ENCODE measurements at places on chromosomes 13 and 19.
A peak's percentile ranks its signal among the peaks of the same experiment; 100 is the strongest.

DNA sequence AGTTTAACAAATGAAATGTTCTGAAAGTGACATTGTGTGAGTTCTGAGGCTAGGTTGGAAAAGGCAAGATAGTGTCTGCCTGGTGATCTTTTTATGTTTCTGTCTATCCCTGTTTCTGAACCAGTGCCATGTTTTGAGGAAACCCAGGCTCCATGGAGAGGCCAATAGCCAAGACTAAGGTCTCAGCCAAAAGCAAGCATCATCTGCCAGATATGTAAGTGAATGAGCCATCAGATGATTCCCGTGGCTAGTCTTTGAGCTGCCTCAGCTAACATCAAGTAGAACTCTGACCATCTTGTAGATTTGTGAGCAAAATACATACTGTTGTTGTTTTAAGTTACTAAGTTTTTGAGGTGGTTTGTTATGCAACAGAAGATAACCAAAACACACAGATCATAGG, 19.6 kb upstream of the CCNA1 start:
- DNase-seq = no peak

DNA sequence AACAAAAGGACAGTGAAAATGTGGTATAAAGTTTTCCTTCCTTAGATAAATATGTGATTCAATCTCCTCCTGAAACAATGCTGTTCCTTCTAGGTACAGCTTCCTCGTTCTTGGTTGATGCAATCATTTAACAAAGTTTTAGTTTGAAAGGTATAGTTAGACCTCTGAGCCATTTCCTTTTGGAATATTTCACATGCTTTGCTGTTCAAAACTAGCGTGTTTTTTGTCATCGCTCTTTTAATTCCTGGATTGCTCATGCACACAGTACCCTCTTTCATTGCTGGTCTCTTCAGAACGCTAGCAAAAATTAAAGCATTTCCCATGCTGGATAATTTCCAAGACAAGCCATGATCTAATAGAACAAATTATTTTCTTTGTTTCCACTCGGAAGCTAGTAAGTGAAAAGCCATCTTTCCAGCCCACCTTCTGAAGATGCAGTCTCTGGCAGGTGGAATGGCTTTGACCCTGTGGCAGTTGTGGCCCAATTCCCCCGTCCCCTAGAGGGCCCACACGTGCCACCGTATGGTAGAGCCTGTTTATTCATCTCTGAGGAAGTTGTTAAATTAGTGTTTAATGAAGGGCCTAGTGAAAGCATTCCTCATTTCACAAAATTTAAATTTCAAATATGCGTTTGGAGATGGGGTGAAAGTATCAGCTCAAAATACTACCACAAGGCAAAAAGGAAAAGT, 1040.6 kb upstream of the SLC10A2 start:
- DNase-seq = no peak

GRCh38 chr19:45607071-45608029, 5.3 kb upstream of the GPR4 start:
- peak; percentile 68 for DNase-seq

- DNase-seq = no peak
These were observed 169.8 kb downstream of the SUCLA2 start for GRCh38 chr13:47831265-47831664.

DNA sequence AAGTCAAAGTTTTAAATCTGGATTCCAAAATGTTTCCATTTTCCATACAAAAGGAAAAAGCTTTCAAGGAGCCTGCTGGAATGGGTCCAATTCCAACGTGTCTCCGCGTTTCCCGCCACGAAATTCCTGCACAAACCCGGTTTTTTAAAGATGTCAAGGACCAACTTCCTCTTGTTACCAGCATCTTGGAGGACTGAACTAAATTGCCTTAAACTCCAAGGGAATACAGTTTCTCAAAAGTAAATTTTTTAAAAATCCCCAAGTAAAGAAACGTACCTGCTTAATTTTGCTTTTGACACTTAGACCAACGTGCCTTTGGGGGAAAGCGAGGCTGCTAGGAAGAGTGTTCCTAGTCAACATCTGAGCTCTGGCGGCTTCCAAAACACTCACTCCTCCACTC, 12.3 kb upstream of the SOX1 start:
- DNase-seq = no peak

- DNase-seq = peak; percentile 62
These were observed 10.2 kb upstream of the CARM1 start for GRCh38 chr19:10861103-10861651.

DNA sequence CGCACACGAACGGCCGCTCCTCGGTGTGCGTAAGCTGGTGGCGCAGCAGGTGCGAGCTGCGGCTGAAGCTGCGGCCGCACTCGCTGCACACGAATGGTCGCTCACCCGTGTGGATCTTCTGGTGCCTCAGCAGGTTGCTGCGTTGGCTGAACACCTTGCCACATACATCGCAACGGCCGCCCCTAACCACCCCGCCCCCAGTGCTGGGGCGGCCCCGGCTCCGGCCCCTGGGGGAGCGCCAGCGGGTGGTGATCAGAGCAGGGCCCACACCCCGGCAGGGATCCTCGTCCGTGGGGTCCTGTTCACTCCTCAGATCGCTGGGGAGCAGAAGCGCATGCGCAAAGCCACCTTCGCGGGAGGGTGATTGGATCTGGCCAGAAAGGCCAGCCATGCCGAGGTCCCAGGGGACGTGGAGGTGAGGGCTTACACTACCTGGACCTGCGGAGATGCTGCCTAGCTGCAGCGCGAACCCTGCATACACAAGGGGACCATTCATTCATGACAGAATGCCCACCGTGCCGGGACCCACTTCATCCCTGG, 4.7 kb upstream of the UBE2M start:
- peak; percentile 58 for DNase-seq

GRCh38 chr13:44617648-44618047, 41.5 kb upstream of the TSC22D1 start:
- no peak for DNase-seq

- no peak for DNase-seq
These were observed 50.2 kb upstream of the PSG2 start for GRCh38 chr19:43132696-43133095.

DNA sequence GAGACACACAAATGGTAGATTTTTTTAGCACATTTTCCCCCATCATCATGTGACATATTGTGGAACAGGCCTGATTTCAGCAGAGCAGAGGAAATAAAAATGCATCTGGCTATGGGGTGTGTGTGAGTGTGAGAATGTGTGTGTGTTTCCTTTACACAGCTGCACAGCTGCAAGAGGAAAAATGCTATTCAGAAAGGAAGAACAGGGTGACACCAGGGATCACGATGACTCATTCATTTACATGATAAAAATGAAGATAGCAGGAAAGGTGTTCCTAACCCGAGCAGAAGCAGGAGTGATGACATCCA, 469.5 kb upstream of the TSHZ3 start:
- no peak for DNase-seq

DNA sequence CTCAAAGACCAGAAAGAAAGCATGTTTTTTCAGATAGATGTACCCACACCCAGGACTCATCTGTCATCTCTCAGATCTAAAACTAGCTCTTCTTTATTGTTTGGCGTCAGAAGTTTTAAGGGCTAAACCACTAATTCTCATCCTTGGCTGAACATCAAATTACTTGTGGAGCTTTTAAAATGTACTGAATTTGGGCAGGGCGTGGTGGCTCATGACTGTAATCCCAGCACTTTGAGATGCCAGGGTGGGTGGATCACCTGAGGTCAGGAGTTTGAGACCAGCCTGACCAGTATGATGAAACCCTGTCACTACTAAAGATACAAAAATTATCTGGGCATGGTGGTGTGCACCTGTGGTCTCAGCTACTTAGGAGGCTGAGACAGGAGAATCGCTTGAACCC, 47.4 kb downstream of the RCBTB2 start:
- no peak for DNase-seq

- no peak for DNase-seq
These were observed 146.0 kb downstream of the PTPRS start for GRCh38 chr19:5194641-5195040.

DNA sequence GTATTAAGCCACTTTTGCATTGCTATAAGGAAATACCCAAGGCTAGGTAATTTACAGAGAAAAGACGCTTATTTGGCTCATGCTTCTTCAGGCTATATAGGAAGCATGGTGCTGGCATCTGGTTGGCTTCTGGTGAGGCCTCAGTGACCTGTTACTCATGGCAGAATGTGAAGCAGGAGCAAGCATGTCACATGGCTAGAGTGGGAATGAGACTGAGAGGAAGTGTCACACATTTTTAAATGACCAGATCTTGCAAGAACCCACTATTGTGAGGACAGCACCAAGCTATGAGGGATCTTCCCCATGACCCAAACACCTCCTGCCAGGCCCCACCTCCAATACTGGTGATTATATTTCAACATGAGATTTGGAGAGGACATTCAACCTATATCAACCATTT, 25.7 kb upstream of the IGFL4 start:
- DNase-seq = no peak

DNA sequence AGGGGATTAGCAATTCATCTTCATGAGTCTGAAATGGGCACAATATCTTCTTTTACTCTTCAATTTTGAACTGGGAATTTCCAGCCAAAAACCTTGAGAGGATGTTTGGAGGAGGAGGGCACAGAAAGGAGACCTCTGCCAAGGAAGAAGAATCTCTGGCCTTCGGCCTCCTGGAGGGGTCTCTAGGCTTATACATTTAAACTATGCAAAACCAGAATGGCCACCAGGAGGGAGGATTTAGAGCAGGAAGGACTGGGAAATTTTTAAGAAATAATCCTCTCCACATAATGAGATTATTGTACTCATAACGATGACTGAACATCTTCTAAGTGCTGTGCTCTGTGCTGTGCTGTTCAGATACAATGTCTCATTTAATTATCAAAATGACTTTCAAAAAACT, 325.9 kb downstream of the NDFIP2 start:
- no peak for DNase-seq

GRCh38 chr19:1063909-1064660, 2.9 kb upstream of the ARHGAP45 start:
- no peak for DNase-seq

DNA sequence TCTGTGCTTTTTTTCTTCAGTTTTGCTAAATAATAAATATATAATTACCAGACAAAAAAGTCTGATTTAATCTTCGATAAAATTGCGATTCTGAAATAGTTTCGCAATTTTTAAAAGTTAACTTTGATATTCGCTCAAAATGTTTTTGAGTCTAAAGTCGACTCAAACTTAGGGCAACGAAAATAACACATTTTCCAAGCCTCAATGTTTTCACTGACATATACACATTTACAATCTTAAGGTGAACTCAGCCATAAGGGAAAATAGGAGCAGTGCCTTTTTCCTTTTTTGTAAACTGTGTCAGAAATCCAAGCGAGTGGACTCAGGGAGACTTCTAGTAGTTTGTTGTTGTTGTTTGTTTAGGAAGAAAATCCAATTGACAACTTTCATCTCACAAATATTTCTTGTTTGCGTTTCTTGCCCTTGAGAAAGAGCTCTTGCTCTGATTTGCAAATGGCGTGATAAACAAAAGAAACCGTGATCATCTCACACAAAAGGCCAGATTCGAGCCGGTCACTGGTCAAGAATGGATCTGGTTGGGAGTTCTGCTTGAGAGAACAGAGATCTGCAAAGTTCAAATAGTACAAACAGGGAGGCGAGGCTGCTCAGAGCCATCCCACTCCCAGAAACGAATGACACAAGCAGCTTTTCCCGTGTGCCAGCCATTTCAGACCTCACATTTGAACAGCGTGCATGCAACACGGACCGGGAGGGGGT, 2.1 kb downstream of the SOX21 start:
- DNase-seq = no peak

- no peak for DNase-seq
These were observed 1.7 kb downstream of the CNMD start for GRCh38 chr13:52737965-52738364.

DNA sequence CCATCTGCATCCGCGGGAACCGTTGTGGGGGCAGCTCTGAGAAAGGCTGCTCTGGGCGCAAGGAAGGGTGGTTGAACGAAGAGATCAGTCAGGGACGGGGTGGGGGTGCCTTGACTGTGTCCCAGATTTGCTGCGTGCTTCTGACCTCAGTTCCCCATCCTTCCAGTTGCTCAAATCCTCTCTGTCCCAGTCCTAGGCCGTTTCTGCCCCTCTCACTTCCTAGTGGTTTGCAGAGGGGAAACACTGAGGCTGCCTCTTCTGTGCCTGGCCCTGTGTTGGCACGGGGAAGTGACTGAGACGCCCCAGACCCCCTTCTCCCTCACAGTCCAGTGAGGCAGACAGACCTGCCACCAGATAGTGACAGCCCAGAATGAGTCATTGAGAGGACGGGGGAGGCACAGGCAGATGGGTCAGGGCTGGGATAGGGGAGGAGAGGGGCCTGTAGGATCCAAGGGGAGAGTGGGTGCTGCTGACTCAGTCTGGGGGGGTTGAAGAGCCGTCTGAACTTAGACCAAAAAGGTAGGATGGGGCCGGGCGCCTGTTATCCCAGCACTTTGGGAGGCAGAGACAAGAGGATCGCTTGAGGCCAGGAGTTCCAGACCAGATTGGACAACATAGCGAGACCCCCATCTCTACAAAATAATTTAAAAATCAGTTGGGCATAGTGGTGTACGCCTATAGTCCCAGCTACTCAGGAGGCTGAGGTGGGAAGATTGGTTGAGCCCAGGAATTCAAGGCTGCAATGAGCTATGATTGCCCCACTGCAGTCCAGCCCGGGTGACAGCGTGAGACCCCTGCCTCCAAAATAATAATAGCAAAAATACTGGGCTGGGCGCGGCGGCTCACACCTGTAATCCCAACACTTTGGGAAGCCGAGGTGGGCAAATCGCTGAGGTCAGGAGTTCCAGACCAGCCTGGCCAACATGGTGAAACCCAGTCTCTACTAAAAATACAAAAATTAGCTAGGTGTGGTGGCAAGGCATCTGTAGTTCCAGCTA, 26.5 kb downstream of the NUMBL start:
- peak; percentile 44 for DNase-seq

- DNase-seq = no peak
These were observed 23.7 kb downstream of the NAA16 start for GRCh38 chr13:41334810-41335209.
